ENCODE measurements at places on chromosomes 2 and 18.

DNA sequence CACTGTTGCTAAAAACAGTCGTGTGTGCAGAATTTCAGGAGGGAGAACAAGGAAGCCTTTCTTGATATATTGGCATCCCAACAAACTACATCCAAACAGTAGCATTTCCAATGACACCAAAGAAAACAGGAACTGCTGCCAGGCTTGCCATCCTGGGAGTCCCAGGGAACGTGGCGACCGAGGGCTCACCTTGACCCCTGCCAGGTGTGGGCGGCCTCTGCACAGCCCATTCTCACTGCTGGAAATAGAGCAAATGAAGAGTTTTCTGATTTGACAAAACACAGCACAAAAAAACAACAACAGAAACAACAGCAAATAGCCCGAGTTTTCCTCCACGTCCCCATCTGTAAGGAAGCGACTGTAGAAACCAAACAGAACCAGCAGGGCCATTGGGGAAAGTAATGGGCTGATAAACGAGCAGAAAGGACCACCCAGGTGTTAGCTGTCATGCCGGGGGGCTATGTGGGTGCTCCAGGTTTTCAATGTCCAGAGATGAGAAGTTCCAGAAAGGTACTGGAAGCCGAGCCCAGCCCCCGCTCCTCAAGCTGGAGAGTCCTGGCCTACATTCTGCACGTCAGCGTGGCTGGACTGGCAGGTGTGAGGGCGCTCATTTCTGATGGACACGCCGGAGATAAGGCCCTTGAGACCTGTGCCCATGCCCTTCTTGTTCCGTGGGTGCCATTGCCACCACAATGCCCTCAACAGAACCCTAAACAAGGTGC is 80.8 kb downstream of the TWIST2 start:
- DNase-seq: no peak

- no peak for DNase-seq
These were observed 58.7 kb downstream of the TMEM18 start for GRCh38 chr2:618422-618990.

DNA sequence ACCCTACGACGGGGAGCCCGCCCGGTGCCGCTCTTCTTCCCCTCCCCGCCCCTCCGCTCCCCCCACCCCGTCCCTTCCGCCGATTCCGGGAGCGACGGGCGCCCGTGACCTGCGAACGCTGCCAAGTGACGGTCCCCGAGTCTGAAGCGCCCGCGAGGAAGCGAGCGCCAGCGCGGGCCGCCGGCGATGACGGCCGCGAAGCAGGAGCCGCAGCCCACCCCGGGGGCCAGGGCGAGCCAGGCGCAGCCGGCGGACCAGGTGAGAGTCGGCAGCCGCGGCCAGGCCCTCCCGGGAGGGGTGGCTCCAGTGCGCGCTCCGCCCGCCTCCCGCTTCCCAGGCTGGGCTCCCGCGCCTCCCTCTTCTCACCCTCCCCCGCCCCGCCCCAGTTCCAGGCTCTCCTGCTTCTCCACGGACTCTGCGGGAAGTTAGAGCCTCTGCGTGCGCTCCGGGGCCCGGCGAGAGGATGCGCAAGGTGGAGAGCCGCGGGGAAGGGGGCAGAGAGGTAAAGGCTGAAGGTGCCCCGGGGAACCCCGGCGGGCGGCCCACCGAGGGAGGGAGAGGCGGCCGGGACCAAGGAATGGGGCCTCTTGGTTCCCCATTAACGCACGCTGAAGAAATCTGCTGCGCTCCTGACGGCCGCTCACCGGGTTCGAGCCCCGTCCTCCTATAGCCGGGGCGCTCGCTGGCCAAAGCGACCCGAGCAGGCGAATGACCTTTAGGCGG is 719.5 kb downstream of the DPP10 start:
- DNase-seq: no peak

DNA sequence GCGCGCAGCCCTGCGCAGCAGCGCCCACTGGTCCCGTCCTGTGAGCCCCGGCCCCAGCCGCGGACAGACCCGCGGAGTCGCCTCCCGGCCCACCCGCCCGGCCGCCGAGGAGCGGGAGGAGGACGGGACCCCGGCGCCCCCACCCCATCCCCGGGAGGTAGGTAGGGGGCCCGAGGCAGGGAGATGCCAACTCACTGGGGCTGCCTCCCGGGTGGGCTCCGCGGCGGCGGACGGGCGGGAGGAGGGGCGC is 160 bp downstream of the SPTBN1 start:
- DNase-seq: no peak

DNA sequence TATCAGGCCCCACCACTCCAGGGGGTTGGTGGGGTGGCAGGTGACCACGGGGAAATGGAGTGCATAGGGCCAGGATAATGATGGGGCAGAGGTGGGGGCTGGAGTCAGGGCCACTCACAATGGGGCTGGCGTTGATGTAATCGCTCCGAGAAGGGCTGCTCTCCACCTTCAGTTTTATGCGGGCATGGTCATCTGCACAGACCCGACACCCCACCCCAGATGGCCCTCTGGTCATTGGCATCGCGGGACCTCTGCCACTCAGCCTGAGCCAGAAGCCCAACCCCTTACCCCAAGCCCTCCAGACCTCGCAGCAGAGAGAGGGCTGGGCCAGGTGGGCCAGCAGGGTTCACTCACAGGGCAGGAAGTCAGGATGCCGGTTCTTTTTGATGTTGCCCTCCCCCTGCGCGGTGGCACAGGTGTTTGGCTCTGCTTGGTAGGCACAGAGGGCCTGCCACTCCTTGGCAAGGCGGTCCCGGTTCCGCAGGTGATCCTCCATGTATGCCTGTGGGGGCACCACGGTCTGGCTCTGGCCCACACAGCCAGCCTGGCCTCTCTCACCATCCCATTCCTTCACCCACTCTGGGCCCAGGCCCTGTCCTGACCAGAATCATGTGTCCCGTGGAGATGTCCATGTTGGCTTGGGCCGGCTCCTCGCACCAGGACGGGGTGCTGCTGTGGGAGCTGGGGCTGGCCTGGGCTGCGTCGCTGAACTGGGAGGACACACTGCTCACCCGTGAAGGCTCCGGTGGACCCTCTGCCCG is 12.4 kb downstream of the PTPRN start:
- no peak for DNase-seq

GRCh38 chr2:144567745-144568144 is 47.8 kb upstream of the ZEB2 start:
- DNase-seq: no peak

DNA sequence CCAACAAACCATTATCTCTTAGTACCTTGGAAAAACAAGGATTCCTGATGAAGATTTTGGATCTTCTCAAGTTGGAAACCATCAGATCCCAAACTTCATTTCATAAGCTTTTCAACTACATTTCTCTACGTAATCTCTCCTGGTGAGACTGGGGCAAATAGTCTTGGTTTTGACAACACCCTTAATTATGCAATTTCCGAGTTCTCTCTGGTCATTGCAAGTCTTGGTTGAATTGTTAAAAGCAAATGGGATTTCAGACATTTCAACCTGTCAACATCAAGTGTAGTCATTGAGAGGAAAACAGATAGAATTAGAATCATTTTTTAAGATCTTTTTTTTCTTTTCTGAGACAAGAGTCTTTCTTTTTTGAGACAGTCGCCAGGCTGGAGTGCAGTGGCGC is 26.2 kb downstream of the KLF7 start:
- no peak for DNase-seq

DNA sequence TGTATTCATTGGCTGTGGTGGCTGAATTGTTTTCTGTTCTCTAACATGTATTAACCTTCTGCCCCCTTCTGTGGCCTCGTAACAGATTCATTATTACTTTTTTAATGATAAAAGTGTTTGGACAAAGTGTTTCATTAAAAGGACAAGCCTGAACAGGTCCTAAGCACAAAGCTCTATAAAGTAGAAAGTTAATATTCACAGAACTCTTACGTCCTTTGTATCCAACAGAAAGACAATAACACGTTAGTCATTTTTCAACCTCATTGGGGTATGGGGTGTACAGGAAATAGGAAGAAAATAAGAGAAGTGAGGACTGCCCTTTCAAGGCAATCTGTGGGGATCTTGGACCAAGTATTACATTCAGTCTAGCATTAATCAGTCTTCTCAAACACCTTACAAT is 105.5 kb upstream of the RGPD4 start:
- no peak for DNase-seq

GRCh38 chr2:46157966-46158310 is 139.3 kb upstream of the EPAS1 start:
- no peak for DNase-seq

DNA sequence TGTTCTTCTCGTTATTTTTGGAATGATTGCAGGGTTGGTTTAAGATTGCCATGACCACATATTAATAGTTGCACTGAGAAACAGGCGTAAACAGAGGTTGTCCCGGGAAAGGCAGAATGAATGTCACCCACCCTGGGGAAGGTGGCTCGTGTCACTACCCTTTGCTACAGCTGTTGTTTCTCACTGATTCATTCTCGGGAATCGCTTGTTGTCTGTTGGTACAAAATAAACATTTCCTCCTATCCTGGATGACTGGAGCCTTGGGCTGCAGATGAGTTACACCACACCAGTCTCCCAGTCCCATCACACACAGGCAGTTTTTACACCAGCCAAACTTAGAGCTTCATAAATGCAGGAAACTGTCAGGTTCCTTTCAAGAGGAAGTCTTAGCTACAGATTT is 216.7 kb downstream of the GBX2 start:
- no peak for DNase-seq

- DNase-seq: no peak
These were observed 149.4 kb downstream of the PMAIP1 start for GRCh38 chr18:60049172-60049571.

DNA sequence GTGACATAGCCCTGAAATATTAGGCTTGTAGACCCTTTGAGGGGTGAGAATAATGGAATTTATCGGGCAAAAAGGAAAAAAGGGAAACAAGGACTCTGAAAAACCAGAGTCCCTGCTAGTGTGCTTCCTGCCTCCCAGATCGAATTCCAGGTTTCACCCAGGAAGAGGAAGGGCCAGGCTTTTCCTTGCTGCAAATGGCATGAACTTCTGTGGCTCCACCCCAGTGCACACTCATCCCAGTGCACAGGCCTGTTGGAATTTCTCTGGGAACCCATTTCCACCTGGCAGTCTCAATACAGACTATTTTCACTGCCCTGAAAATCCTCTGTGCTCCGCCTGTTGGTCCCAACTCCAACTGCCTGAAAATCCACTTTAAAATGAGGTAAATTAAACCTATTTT is 29.9 kb downstream of the C18orf54 start:
- no peak for DNase-seq

DNA sequence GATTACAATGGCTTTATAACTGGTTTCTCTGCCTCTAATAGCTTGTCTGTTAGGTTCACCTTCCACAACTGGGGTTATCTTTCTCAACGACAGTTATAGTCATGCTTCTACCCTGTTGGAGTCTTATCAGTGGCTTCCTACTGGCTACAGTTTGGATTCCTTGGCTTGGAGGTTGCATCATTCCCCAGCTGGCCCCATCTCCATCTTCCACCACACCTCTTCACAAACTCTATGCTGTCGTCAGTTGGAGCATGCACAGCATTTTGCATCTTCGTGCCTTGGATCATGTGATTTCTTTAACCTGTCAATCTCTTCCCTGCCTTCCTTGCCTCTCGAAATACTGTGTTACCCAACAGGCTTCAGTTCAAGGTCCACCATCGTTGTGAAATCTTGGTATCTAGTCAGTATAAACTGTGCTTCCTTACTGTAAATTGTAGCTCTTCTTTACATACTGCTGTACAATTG is 316.3 kb upstream of the CXCR4 start:
- DNase-seq: no peak

- DNase-seq: no peak
These were observed 4.9 kb upstream of the SLC14A1 start for GRCh38 chr18:45719106-45719505.

- no peak for DNase-seq
These were observed 83.8 kb downstream of the PARD3B start for GRCh38 chr2:204628926-204629712.

GRCh38 chr18:49857708-49858107 is 44.4 kb upstream of the ACAA2 start:
- DNase-seq: no peak

DNA sequence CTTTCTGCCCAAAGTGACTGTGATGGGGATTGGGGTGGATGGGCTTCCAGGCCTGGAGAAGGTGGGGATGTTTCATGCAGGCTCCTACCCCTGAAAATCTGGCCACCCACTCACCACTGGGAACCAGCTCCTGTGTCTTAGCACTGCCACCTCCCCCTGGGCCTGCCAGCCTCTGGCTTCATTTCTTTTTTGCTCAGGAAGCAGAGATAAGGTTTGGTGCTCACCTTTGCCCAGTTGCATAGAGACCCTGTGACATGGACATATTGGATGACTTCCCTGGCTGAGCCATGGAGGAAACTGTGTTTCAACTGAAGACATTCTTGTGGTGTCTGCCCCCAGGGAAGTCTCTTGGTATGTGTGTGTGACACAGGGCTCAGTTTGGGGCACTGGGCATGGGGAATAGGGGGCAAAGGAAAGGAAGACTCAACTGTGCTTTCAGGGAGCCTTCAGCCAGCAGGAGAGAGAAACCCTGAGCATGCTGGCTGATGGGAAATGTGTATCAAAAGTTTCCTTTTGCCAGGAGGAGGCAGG is 16.7 kb downstream of the CTIF start:
- no peak for DNase-seq

GRCh38 chr18:5527603-5528002 is 16.2 kb downstream of the EPB41L3 start:
- no peak for DNase-seq

DNA sequence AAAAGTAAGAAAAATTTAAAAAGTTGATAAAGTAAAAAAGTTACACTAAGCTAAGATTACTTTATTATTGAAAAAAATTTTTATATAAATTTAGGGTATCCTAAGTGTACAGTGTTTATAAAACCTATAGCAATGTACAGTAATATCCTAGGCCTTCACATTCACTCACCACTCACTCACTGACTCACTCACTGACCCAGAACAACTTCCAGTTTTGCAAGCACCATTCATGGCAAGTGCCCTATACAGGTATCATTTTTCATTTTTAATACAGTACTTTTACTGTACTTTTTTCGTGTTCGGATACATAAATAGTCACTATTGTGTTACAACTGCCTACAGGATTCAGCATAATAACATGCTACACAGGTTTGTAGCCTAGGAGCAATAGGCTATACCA is 8.9 kb upstream of the THUMPD2 start:
- no peak for DNase-seq

DNA sequence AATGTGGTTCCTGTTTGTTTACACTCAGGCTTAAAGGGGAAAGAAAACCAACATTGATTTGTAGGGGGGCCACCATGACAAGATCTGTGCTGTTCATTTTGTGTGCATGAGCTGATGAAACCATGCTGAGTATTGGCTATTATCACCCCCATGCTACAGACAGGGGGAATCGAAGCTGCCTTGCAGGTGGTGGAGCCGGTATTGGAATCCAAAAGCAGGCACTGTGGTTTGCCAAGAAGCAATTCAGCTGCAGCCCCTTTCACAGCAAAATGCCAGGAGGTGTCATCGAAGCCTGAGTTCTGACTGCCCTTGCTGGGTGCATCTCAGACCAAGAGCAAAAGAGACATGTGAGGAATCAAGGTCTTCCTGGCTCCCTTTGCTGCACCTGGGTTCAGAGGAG is 221.9 kb downstream of the UXS1 start:
- no peak for DNase-seq
